ENCODE measurements at places on chromosomes 7 and 10. TPM values are rescaled to one million over a fixed set of nuclear protein-coding genes. Genes with fewer than 3 reads are reported as not detected.

Gene ADCYAP1R1
- total RNA-seq, result 2.5 TPM

DNA sequence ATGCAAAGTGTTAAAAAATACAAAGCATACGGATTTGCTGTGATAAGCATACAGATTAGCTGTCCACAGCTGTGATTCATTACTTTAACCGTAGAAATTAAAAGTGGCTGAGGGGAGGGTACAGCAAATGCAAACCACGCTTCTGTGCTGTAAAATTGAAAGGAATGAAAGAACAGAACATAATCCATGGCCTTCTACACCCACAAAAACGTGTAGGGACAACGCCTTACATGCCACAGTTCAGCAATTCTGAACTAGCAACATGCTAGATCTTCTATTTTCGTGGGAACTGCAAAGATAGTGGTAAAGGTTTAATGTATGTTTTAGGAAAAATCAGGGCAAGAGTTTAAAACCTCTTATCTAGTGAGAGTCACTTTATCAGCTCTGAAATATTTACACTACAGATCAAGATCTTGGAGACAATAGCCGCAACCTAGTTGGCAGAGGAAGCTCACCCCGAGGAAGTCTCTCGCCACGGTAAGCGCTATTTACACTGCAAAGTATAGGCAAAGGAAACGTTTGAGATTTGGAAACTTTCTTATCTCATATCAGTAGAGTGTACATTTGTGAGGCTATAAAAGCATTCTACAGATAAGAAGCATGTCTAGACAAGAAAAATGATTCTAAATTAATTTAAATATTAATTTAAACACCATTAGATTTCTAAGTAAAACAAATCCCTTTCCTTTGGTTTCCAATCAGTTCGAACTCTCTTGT, 193.6 kb downstream of the MLLT10 start:
- no peak for DNase-seq

- no peak for DNase-seq
Observed at GRCh38 chr10:131237991-131238651, 73.4 kb downstream of the TCERG1L start.

DNA sequence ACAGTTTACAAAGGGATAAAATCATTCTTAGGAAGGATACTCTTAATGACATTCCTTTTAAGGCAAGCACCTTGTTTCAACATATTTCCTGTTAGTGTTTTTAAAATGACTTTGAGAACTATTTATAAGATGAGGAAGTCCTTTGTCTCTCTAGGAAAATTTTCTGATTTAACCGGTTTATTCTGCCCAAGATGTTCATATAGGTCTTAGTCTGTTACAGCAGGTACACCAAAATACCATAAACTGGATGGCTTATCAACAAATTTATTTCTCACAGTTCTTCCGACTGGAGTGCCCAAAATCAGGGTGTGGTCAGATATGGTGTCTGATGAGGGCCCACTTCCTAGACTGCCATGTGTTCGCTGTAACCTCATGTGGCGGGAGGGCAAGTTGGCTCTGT, 77.9 kb downstream of the GSAP start:
- DNase-seq, result no peak

- DNase-seq, result no peak
Observed at GRCh38 chr7:139999516-139999915, 63.2 kb downstream of the PARP12 start.

GRCh38 chr10:70124415-70124814, 8.2 kb downstream of the AIFM2 start:
- DNase-seq, result no peak

- DNase-seq, result no peak
Observed at GRCh38 chr7:78605119-78605518, 806.5 kb downstream of the PHTF2 start.

DNA sequence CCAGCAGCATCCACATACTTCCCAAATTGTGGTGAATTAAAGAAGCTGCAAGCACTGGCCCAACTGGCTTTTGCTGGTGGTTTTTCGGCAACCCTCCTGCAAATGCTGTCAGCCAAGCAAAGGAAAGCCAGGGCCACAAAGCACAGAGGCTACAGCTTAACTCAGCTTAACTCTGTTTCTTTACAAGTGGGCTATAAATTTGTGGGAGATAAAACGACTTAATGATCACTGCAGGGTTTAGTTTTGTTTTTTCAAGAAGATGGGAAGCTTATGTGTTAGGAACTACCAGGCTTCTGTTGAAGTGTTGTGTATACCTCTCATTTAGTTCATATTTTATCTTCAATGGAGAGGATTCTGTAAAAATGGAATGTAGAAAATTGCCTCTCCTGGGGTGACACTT, 110.6 kb downstream of the TACC2 start:
- DNase-seq, result no peak

All from left ventricle myocardium inferior (tissue), 1 donor.